Stimulated activated CD8-positive, alpha-beta memory T cell treated with anti-CD3 and anti-CD28 coated beads, Interleukin-4, amount 100 ng/mL, for 24 hours (primary cell): ENCODE measurements at places on chromosomes 3 and 15.

GRCh38 chr3:34859746-34860145, 779.6 kb upstream of the ARPP21 start:
- DNase-seq, result no peak

- DNase-seq, result no peak
Measured at GRCh38 chr3:15331072-15331605, 1.2 kb downstream of the SH3BP5 start.

DNA sequence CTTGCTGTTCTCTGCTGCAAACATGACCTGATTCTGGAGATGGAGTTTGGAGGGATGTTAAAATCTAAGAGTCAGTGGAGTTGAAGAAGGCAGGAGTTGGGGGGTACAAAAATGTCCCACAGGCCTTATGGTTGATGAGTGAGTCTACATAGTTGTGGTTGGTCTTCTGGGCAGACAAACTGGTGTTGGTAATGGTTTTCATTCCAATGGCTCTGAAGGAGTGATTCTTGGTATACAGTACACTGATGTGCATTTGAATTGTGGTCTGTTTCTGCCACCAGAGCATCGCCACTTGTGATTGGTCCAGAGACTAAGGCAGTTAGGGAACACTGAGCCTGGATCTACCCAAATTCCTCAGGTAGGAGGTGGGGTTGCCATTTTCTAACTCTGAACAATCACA, 514.1 kb upstream of the CFAP20DC start:
- DNase-seq, result no peak

- no peak for DNase-seq
Measured at GRCh38 chr3:140848666-140849065, 93.0 kb upstream of the SLC25A36 start.

GRCh38 chr3:160602259-160602658, 36.9 kb upstream of the KPNA4 start:
- DNase-seq, result no peak
